Activated CD4-positive, alpha-beta T cell treated with anti-CD3 and anti-CD28 coated beads for 4 hours (primary cell): ENCODE measurements at places on chromosomes 16 and 17.

DNA sequence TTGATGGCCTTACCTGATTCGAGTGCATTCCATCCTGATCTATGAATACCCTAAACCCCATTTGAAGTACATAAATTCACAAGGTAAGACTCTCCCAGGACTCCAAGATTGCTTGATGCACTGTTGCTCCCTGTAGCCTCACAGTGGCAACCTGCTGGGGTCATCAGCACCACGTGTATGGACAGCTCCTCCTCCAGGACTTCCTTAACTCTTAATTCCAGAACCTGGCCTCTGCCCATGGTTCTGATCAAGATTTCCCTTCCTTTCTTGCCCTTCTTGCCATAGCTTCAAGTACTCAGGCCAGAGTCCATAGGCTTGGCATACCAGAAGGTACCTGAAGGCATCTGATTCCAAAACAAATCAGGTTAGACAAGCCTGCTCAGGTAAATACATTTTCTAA, 34.0 kb upstream of the NLK start:
- no peak for DNase-seq

GRCh38 chr17:40607641-40608040, 40.0 kb downstream of the SMARCE1 start:
- DNase-seq = peak; percentile 31

- peak; percentile 75 for DNase-seq
Measured at GRCh38 chr16:66947302-66948065, 12.2 kb downstream of the CES2 start.

DNA sequence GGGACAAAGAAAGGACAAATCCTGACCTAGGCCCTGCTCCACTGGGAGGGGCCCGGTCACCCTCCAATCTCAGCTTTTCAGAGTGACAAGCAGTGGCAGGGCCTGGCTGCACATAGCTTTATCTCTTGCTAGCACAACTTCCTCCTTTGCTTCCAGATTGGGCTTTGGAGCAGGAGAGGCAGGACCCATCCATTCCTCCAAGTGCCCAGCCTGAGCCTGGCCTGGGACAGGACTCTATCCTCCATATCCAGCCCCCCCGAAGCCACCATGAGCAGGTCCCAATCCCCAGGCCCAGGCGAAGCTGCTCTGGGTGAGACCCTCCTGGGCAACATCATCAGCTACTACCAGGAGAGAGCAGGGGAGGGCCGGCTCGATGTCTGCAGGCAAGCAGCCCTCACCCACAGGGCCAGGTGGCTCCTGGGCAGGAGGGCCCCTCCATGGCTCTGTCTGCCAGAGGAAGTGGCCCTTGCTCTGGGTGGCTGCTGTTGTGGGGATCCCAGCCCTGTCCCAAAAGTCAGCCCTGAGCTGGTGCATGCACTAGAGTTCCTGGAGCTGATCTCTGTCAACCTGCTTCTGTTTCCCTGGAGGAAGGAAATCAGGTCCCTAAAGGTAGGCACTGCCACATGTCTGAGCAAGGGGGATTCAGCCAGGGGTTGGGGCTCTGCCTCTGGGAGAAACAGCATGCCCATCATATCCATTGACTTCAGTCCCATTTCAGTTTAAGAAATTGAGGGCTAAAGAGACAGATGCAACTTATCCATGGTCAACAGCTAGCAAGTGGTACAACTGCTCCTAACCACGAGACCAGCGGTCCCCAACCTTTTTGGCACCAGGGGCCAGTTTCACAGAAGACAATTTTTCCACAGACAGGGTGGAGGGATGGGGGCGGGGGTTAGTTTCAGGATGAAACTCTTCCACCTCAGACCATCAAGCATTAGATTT, 58.9 kb downstream of the TK2 start:
- no peak for DNase-seq

DNA sequence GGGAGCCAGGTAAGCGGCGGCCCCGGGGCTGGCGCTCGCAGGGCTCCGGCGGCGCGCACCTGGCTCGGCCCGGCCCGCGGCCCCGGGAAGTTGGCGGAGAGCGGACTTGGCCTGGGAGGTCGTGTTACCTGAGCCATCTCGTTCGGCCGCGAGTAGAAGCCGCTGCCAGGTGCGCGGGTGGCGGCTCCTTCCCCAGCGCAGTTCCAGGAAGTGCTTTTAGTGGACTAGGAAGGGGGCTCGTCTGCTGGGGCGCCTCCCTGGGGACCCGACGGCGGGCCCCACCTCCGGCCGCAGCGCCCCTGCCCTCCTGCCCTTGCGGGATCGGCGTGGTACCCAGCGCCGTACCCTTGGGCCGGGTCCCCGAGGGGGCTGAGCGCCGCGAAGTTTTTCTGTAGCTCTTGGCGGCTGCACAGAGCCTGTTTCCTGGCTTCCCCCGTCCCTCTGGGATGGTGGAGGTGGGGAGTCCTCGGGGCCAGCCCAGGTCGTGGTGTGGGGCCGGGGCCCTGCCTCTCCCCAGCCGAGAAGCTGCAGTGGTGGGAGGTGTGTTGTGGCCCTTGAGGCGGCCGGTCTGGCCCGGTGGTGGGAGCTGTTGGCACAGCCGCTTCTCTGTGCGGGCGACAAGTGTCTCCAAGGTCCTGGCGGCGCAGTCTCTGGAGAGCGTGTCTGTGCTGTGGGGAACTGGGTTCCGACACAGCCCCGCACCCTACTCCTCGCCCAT, 96.9 kb downstream of the RAB11FIP4 start:
- DNase-seq = no peak

DNA sequence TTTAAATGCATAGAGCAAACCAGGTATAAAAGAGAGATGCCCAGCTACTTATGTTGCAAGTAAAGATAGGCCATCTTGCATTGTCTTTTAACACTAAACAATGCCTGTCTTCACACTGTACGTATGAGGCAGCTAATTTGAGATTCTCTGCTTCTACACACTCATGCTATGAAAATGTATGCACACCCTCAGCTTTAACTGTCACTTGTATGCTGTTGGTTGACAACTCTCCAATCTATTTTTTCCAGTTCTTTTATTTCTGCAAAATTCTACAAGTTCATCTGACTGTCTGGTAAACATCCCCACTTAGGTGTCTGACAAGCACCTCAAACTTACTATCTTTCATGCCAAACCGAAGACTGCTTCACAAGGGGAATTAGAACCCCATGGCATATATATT, 131.7 kb upstream of the SOX9 start:
- DNase-seq = no peak

- no peak for DNase-seq
Measured at GRCh38 chr17:62680541-62681052, 53.1 kb downstream of the MRC2 start.

DNA sequence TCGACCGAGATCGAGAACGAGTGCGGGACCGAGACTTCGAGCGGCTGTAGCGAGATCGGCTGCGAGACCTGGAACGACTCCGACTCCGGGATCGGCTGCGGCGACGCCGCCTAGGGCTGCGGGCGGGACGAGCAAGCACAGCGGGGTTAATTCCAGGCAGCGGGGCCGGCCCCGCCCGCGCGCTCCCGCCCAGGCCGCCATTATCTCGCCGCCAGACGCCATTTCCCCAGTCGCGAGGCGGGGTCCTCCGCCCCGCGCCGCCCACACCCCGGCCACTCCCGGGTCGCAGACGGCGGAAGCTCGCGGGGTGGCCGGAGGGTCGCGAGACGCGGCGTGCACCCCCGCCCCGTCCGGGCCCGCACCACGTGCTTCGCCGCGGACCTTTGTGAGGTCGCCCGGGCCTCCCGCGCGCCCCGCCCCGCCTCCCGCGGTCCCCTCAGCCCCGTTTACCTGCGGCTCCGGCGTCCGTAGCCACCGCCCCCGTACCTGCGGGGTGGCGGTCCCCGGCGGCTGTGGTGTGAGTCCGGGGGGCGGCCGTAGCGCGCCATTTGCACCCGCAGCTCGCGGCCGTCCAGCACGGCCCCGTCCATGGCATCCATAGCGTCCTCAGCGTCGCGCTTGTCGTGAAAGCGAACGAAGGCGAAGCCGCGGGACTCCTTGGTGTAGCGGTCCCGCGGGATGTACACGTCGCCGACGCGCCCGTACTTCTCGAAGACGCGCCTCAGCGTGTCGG, 616 bp downstream of the SRSF2 start:
- peak; percentile 72 for DNase-seq
